ENCODE measurements at places on chromosomes 4 and X.
A peak's percentile ranks its signal among the peaks of the same experiment; 100 is the strongest.

GRCh38 chrX:46278572-46278971 lies 266.6 kb downstream of the ZNF674 start:
- DNase-seq: no peak

- DNase-seq: no peak
Observed at GRCh38 chr4:137861682-137862081, 329.4 kb upstream of the PCDH18 start.

DNA sequence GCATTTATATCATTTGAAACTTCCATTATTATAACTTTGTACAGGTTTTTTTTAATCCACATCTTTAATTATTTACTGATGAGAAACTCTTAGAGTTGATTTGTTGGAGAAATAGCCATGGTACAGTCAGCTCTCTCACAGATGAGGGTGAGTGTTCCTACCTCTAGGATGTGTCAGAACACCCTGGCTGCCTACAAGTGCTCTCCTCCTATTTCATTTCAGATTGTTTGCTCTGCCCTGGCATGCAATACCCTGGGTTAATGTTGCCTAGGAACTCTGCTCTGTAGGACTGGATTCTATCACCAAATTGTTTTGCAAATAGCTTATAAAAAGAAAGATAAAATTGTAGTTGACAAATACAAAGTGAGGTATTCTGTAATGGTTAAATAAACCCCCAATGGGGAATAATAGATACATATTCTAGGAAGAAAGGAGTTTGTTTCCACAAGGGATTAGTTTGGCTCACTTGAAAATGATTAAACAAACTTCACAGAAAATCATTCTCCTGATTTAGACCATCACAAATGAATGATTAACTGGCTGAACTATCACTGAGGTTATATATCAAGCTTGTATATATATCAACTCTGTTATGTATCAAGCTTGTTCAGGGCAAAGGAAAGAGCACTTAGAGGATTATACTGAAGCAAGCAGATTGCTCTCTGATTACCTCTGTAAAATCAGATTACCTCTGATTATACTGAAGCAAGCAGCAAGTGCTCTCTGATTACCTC lies 150.0 kb downstream of the PDE5A start:
- no peak for DNase-seq

DNA sequence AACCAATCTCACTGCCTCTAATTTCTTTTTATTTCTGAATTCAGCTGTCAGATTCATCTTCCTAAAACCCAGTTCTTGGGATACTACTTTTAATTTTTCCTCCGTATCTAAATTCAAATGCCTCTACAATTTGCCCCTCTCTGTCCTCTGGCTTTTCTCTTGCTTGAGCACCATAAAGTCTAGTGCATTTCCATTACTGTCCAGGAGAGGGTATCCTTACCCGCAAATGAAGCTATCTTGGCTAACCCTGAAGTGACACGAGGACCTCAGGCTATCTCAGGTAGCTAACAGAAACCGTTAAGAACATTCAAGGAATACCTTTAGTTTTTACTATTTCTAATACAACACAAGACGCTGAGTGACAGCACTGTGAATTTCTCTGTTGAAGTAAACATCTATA lies 49.4 kb upstream of the PRR32 start:
- DNase-seq: no peak

- no peak for DNase-seq
Observed at GRCh38 chrX:15382813-15383212, 1.4 kb downstream of the VEGFD start.

- DNase-seq: no peak
Observed at GRCh38 chr4:108049406-108049805, 59.7 kb downstream of the HADH start.

DNA sequence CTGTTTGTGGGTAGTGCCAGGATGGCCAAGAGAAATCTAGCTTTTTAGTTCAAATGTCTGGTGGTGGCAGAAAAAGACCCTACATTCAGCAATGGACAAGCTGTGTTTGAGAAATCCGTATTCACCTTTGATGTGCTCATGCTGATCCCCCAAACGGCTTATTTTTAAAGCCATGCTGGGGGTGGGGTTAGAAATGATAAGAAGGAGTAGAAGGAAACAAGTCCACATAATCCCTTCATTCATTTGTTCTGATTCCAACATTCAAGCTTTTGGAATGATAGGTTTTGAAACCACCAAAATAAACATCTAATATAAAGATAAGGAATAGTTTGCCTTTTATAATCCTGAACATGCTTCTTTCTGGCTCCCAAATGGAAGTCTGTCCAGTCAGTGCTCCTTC lies 92.0 kb upstream of the DKK2 start:
- no peak for DNase-seq

GRCh38 chr4:82782626-82783345 lies 15.8 kb downstream of the SCD5 start:
- DNase-seq: no peak

DNA sequence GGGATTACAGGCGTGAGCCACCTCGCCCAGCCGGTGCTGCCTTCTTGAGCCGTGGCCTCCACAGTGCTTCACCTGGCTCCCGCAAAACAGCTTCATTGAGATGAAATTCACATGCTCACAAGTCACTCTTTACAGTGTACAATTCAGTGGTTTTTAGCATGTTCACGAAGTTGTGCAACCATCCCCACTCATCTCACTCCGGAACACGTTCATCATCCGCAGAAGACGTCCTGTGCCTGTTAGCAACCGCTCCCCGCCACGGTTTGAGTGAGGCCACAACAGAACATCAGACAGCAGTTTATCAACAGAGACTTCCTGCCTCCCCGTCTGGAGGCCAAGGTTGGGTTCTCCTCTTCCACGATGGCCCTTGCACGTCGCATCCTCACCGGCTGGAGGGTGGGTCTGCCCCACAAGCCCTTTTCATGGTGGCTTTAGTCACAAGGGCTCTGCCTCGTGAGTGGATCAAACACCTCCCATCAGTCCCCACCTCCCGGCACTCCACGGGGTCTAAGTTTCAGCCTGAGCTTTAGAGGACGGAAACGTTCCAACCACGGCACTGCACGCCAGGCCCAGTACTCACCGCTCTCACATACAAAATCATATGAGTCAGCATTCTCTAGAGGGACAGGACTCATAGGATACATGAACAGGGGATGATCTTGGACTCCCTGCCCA lies 29.6 kb upstream of the SPON2 start:
- peak; percentile 39 for DNase-seq

Measured in stimulated activated CD8-positive, alpha-beta memory T cell treated with anti-CD3 and anti-CD28 coated beads, Interleukin-15, amount 100 ng/mL, for 24 hours (primary cell).